Ovary (tissue), 10 donors: ENCODE measurements at places on chromosomes 16 and 17. TPM values are rescaled to one million over a fixed set of nuclear protein-coding genes. Genes with fewer than 3 reads are reported as not detected.
A peak's percentile ranks its signal among the peaks of the same experiment; 100 is the strongest.

The NECAB2 gene
- not detected for total RNA-seq

The SPNS2 gene
- 2.4 TPM for total RNA-seq

The KCNJ12 gene
- total RNA-seq, result 1.9 TPM

DNA sequence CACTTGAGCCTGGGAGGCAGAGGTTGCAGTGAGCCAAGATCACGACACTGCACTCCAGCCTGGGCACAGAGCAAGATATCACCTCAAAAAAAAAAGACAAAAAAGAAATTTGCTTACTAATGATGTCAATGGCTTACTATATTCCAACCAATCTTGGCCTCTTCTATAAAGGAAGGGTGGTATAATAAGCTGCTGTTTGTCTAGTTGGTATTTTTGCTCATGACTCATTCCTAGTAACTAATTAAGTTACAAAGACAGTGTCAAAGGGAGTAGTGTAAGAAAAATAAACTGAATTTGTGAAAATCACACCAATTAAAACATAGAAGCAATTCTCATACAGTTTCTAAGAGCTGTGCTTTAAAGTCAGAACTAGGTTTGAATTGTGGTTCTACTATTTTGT lies 82.5 kb downstream of the NLK start:
- no peaks in the 10 kb centered on the region for H3K36me3 ChIP-seq
- DNase-seq, result no peak
- H3K4me3 ChIP-seq, result no peak overlapping the region
- no peaks in the 10 kb centered on the region for H3K4me1 ChIP-seq
- no peak overlapping the region for H3K27ac ChIP-seq

The KAT8 gene
- 109 TPM for total RNA-seq

The SMIM22 gene
- not detected for total RNA-seq

- peak overlapping the region; percentile 93 for H3K27ac ChIP-seq
- H3K36me3 ChIP-seq, result no peaks in the 10 kb centered on the region
- peak overlapping the region; percentile 86 for H3K4me3 ChIP-seq
- DNase-seq, result peak; percentile 94
Observed at GRCh38 chr17:38703742-38704605, 1.1 kb upstream of the MLLT6 start.

The TBC1D3G gene
- total RNA-seq, result not detected

- no peak for DNase-seq
- H3K36me3 ChIP-seq, result no peaks in the 10 kb centered on the region
- no peak overlapping the region for H3K4me3 ChIP-seq
- H3K27ac ChIP-seq, result no peak overlapping the region
- H3K27me3 ChIP-seq, result no peaks in the 10 kb centered on the region
- H3K4me1 ChIP-seq, result peaks cover 2% of the 10 kb centered on the region
Observed at GRCh38 chr17:30340801-30341356, 7.0 kb upstream of the TMIGD1 start.

DNA sequence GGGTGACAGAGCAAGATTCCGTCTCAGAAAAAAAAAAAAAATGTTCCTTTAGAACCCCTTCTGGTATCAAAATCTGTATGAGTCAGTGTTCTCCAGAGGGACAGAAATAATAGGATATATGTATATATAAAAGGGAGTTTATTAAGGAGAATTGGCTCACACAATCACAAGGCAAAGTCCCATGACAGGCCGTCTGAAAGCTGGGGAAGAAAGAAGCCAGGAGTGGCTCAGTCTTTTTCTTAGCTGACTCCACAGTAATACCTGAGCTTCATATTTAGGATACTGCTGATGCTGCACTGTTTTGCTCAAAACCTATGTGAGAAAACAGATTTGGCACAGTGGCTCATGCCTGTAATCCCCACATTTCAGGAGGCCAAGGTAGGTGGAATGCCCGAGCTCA lies 22.5 kb downstream of the ZZEF1 start:
- no peaks in the 10 kb centered on the region for H3K36me3 ChIP-seq
- H3K27ac ChIP-seq, result no peak overlapping the region
- no peaks in the 10 kb centered on the region for H3K27me3 ChIP-seq
- DNase-seq, result no peak
- H3K4me3 ChIP-seq, result no peak overlapping the region

- H3K36me3 ChIP-seq, result no peaks in the 10 kb centered on the region
- no peaks in the 10 kb centered on the region for H3K27me3 ChIP-seq
Observed at GRCh38 chr16:23194497-23195221, 12.1 kb downstream of the SCNN1G start.

- no peaks in the 10 kb centered on the region for H3K27me3 ChIP-seq
- H3K36me3 ChIP-seq, result no peaks in the 10 kb centered on the region
- H3K27ac ChIP-seq, result no peak within 1 kb of the TSS
- no peak within 1 kb of the TSS for H3K4me3 ChIP-seq
- no peaks in the 10 kb centered on the region for H3K4me1 ChIP-seq
Observed at GRCh38 chr16:27066668-27067537, at the start of gene C16orf82. Gene C16orf82 (plus strand): TSS chr16:27066927.

DNA sequence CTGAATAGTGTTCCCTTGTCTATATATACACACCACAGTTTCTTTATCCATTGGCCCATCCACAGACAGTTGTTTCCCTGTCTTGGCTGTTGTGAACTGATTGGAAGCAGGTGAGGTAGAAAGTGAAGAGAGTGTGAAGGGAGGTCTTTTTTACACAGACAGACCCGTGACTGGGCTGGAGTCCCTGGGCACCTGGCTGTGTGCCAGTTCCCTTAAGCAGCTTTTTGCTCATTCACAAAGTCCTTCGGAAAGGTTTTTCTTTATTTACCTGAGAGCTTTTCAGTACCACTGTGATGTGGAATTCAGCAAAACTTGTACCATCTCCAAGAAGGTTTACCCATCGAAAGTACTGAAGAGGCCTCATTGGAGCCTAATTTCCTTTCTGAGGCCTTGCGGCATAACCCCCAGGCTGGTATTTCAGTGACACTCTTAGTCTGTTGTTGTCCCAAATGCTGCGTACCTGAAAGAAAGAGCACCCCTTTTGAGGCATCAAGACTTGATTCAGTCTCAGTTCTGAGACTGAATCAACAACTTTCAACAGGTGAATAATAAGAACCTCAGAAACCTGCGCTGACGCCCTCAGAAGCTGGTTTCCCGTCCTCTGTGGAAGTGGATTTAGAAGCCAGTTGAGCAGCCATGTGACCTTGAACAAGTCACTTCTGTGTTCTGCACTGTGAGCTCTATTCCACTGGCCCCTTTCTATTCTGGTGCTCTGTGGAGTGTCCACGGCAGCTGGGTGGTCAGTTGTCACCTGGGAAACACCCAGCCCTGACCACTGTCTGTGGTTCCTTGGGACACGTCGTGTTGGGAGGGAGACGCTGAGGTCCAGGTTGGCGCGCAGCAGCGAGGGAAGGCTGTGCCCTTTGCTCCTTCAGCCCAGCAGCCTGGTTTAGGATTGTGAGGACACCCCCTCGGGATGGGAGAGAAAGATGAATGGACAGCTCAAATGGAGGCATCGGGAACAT lies 53.9 kb upstream of the CRISPLD2 start:
- H3K36me3 ChIP-seq, result no peaks in the 10 kb centered on the region
- peak overlapping the region; percentile 69 for H3K27ac ChIP-seq
- no peaks in the 10 kb centered on the region for H3K27me3 ChIP-seq
- H3K4me3 ChIP-seq, result no peak overlapping the region
- DNase-seq, result no peak
